ENCODE measurements at places on chromosomes 2 and 18.

GRCh38 chr2:38409156-38410102, 32.4 kb upstream of the ATL2 start:
- DNase-seq = no peak

DNA sequence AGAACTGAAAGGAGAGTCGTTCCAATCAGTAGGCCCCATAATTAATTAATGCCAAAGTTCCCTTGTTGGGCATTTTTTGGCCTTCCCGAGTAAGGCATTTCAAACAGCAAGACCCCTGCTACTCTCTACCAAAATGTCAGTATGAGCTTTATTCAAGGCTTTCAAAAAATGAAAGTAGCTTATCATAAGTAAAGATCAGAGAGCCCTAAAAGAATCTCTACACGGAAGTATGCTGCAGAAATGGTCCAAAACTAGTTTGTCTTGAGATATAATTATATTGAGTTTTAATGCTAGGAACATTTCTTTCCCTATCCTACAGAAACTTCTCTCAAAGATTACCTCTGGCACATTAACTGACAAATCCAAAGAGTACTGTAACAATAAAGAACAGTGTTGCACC, 43.9 kb downstream of the RTN4 start:
- DNase-seq = no peak

GRCh38 chr18:53886058-53886457, 338.4 kb downstream of the MBD2 start:
- no peak for DNase-seq

DNA sequence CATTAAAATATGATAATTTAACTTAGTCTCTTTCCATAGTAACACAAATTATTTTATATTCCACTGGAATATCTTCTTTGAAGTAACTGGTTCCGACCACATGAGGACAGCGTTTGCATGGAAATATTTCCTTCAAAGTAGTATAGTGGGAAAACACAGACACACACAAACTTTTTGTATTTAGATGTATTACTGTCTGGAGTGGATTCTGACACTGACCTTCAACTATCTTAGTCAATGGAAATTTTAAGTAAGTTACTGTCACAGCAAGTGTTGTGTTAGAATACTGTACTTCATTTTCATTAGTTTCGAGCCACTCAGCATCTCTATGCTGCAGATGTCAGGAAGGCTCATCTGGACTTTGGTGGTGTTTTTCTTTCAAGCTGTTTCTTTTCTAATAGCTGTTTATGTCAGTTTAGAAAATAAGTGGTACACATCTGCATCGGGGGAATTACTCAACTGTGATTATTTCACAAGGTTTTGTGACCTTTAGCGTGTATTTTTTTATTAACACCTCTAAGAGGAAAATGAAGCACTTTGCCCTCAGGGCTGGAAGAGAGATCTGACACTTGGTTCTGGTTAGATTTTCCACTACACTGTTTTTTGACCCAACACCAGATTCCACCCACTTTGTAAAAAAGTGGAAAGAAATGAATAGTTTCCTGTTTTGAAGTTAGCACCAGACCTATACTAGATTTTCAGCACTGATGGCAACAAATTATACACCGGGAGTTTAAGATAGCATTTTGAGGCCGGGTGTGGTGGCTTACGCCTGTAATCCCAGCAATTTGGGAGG, 18.9 kb upstream of the THOC1 start:
- no peak for DNase-seq

DNA sequence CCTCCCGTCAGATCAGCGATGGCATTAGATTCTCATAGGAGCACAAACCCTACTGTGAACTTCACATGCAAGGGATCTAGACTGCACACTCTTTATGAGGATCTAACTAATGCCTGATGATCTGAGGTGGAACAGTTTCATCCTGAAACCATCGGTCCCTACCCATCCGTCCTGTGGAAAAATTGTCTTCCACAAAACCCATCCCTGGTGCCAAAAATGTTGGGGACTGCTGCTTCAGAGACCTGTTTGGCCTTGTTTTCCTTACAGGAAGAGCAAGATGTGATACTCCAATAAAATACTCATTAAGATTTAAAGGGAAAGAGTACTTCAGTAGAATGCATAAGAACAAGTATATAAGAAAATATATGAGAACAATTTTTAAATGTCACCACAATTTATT, 71.1 kb downstream of the RNF152 start:
- DNase-seq = no peak

DNA sequence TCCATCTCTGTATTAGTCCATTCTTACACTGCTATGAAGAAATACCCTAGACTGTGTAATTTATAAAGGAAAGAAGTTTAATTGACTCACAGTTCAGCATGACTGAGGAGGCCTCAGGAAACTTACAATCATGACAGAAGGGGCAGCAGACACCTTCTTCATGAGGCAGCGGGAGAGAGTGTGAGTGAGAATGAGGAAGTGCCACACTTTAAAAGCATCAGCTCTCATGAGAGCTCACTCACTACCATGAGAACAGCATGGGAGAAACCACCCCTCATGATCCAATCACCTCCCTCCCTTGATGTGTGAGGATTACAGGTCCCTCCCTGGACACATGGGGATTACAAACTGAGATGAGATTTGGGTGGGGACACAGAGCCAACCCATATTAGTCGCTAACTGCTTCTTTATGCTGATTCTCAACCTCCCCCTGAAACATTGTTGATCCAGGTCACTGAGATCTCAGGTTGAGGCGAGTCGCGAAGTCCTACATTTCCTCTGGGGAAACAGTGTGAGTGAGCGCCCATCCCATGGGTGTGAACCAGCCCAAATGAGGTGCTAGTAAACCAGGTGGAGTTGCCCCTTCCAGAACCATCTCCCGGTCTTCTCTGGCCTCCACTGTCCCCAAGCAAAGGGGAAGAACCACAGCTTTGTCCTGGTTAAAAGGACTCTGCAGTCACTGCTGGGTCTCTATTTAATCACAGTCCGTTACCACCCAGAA, 123.8 kb downstream of the CAPN13 start:
- no peak for DNase-seq

All from stimulated activated CD4-positive, alpha-beta T cell treated with anti-CD3 and anti-CD28 coated beads, Interleukin-4, amount 100 ng/mL, for 4 hours (primary cell).